Peyer's patch (tissue), 4 donors: ENCODE measurements at places on chromosomes 5 and 9.

- no peak for DNase-seq
Measured at GRCh38 chr9:101480386-101480785, 44.8 kb upstream of the ALDOB start.

GRCh38 chr5:142432369-142432863 is 107.6 kb upstream of the SPRY4 start:
- no peak for DNase-seq

- DNase-seq: no peak
Measured at GRCh38 chr5:141647242-141647641, 4.0 kb downstream of the FCHSD1 start.

DNA sequence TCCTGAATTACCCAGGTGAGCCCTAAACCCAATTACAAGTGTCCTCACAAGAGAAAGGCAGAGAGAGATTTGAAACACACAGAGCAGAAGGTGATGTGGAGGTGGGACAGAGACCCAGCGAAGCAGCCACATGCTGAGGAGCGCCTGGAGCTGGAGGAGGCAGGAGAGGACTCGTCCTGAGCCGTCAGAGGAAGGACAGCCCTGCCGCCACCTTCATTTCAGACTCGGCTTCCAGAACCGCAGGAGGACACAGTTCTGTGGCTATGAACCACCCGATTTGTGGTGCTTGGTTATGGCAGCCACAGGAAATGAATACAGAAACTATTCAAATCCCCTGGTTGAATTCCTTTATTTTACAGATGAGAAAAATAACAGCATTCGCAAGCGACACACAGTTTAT is 16.4 kb upstream of the FBP1 start:
- DNase-seq: no peak

DNA sequence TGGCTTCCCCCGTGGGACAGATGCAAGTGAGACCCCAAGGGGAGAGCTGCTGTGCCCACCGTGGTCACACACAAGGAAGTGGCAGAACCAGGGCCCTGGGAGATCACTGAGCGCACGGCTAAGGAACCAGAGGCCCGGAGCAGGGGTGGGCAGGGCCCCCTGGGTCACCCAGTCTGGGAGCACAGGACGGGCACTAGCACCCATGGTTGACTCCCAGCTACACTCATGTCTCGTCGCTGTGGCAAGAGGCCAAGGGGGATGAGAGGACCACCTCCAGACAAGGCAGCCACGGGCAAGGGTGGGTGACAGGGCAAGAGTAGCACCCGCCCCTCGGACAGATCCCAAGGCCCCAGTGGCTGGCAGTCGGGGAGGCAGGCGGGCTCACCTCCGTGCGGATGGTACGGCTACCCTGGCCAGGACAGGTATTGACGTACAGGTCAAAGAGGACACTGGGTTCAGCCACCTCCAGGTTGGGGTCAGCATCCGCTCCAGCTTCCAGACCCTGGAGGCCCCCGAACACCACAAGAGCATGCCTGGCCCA is 5.1 kb downstream of the ENDOG start:
- no peak for DNase-seq

DNA sequence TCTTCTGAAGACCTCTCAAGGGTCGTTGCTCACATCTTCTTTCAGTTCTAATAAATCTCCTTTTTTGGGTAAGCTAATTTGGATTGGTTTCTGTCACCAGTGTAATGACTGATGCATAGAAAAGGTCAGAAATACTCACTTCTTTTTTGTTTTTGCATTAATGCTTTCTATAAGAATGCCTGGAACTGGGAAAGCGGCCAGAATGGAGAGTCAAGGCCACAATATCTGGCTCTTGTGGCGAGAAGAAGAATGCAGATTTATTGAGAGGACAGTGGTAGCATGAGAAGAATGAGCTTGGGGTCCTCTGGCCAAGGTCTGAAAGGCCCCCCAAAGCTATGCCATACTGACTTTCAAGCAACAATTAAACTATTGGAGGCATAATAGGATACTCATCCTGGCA is 88.0 kb upstream of the SLC12A2 start:
- no peak for DNase-seq

GRCh38 chr5:153655201-153655510 is 164.7 kb downstream of the GRIA1 start:
- DNase-seq: no peak

DNA sequence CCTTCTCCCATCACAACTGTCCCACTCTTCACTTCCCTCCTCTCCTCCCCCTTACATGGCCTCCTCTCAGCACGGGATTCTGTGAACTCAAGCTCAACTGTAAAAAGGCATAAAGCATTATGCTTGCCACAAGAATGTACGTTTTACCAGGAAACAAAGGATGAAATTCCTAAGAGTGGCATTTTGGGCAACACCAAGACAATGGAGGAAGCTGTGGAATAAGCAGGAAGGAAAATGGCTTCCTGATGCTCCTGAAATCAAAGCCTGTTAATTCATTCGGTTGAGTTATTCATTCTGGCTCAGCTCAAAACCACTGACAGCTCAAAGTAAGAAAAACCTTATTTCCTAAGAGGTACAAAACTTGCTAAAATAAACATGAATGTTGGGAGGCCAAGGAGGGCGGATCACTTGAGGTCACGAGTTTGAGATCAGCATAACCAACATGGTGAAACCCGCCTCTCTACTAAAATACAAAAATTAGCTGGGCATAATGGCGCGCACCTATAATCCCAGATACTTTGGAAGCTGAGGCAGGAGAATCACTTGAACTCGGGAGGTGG is 40.8 kb upstream of the DMRT1 start:
- no peak for DNase-seq

DNA sequence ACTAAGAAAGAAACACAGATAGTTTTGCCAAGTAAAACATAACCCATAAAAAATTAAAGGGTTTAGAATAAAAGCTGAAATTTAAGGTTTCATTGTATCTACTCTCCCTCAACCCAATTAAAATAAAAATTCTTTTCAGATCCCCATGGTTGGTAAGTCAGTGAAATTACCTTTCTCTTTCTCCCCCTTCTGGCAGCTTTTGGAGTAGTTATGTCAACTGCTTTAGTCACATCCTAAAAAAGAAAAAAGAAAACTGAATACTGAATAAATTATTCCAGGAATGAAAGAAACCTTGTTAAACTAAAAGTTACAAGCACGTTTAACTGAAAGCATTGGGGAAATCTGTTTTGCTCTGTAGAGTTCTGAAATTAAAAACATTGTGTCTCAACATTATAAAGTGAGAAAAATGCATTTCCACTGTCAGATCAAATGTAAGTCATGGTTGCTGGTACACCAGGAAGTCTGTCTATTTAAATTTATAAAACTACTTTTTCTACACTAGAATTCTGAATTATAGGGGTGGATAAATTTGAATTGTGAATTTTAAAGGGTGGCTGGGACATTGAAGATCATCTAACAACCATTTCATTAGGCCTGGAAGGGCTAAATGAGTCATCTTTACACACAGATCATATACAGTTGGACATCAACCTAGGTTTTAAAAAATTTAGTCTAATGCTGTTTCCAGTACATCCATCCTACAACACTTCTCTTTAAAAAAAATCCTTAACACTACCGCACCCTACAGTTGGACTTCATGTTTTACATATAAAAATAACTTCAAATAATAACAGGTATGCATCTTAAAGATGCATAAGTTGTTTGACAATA is 24.7 kb downstream of the PSIP1 start:
- DNase-seq: no peak

DNA sequence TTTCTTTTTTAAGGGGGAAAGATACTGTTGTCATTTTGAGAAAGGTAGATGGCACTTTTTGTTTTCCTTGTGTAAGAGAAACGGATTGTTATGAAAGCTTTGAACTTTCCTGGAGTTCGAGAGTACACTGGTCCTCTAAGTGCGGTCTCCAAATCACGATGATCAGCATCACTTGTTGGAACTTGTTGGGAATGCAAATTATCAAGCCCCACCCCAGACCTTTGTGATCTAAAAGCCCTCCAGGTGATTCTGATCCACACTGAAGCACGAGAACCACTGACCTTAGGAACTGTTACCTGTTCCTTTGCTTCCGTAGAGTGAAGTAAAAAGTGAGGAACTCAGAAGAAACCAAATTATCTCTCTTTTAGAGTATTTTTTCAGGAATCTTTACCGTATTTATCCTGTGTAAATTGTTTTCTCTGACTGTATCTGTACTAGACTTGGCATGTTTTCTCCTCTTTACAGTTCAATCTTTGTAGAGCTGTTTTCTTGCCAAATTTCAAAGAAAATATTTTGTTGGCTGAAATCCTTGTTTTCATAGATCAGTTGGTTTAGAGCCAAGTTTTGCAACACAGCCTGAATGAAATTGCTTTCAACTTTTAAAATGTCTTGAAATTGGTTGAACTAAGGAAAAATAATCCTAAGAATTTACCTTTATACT is 4.0 kb downstream of the MAT2B start:
- peak; percentile 76 for DNase-seq

GRCh38 chr9:104786293-104786692 is 22.4 kb downstream of the NIPSNAP3B start:
- DNase-seq: no peak

GRCh38 chr9:69049094-69049493 is 13.5 kb downstream of the FXN start:
- no peak for DNase-seq

- no peak for DNase-seq
Measured at GRCh38 chr9:3977614-3978112, 322.2 kb downstream of the GLIS3 start.

DNA sequence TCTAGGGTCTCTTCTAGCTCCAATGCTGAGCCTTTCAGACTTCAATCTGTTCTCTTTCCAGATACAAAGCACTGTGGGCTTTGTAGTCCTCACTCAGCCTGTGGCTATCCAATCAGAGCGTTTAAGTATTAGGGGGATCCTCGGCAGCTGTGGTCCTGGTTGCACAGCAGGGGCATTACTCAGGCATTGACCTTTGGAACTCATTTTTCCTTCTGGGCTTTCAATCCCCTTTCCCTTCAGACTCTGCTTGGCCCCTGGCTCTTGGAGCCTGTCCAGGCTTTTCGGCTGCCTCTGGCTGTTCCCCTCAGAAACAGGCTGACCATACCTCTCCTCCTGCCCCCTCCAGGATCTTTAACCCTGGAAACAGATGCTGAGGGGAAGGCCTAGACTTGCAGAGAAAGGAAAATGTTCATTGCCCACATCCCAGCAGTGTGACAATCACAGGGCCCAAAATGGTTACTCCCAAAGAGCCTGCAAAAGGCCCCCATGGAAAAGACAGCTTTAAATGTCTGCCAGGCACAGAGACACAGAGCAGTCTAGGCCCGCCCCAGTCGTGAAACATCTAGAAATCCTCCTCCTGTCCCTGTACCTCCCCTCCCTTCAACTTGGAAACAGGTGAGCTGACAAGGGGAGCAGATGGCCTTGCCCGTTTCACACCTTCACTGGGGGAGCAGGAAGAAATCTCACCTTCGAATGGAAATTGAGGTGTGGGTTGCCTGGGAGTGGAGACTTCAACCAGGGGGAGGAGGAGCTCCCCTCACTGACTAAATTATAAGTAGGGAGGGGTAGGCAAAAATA is 13.7 kb downstream of the C1QTNF2 start:
- DNase-seq: no peak

- no peak for DNase-seq
Measured at GRCh38 chr9:9585920-9586319, 1026.9 kb downstream of the PTPRD start.

GRCh38 chr5:96432216-96433065 is 607 bp downstream of the PCSK1 start:
- no peak for DNase-seq
